Stimulated activated CD8-positive, alpha-beta memory T cell treated with anti-CD3 and anti-CD28 coated beads, Interleukin-7, amount 100 ng/mL, for 1 hour (primary cell): ENCODE measurements at places on chromosomes 11 and 22.

DNA sequence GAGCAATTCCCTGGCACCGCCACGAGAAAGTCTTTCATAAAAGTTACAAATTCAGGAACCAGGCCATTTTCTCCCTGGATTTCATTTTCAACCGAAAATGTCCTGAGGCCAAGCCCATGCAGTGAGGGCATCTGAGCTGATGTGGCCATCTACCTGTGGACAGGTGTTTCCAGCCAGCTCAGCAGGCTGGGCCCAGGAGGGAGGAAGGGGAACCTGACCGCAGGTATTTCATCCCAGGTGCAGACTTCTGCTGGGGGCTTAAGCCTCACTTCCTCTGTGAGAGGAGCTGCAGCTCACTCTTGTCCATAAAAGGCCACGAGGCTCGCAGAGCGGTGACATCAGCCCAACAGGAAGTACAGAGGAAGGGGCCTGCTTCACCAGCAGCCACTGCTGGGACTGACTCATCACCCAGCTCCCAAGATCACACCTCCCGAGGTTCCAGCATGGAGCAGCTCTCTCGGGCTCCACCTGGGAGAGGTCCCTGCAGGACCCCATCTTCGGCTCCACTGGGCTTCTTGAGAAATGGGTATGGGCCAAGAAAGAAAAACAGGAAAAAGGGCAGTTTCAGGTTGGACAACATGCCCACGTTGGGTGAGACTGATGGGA, 56.4 kb downstream of the MYH9 start:
- no peak for DNase-seq

DNA sequence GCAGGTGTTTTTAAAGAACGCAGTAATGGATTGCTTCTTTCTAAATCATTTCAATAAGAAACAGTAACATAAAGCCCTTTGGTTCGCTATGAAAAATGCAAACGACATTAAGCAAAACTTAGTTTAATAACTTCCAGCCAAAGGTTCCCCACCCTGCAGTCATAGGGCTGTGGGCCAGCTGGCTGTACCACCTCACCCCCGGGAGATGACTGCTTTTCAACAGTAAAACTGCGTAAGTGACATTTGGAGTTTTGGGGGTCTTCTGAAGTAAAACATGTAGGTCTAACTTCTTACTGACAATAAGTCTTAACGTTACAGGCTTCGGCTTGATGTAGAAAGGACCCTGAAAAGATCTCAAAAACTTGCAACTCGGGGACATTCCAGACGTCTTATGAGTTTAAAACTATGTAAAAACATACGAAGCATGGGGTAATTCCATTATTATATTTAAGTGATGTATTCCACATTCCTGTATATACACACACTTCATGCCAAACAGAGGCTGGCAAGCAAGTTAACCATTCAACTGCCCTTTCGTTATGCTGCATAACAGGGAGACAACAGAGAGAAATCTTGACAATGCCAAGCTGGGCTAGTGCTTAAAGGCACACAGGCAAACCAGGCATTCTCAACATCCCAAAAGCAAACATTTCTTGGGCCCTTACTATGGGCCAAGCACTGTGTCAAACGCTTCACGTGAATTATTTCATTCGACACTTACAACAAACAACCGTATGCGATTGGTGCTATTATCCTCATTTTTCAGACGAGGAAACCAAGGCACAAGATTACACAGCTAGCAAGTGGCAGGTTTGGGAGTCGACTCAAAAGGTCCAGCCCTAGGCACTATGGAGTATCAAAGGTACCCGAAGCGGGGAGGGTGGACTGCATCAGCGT, 1.2 kb downstream of the MRTFA start:
- DNase-seq: no peak

DNA sequence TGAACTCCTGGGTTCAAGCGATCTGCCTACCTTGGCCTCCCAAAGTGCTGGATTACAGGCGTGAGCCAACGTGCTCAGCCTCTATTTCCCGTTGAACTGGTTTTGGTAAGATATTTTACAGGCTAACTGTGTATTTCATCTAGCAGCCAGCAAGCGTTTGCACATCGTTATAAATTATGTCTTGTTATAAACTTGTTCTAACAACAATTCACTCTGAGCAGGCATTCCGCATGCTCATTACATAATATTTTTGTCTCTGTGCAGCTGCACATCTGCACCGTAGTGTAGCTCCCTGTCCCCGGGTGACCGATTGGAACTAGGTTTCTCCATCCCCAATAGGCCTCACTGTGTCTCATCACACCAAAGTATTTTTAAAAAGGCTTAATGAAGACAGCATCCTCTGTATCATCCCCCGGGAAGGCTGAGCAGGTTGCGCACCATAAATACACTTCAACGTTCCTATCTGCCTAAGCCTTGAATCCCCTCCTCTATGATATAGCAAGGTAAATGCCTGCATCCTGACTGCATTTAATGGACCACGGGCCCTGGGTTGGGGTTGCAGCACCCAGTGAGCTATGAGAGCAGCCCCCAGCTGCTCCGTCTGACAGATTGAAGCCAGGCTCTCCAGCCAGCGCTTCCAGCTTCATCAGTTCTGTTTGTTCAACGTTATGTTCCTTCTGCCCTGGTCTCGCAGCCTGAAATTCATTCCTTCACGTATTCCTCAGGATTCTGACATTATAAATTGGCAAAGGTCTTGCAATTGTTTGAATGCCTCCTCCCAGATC, 47.7 kb downstream of the TST start:
- no peak for DNase-seq

DNA sequence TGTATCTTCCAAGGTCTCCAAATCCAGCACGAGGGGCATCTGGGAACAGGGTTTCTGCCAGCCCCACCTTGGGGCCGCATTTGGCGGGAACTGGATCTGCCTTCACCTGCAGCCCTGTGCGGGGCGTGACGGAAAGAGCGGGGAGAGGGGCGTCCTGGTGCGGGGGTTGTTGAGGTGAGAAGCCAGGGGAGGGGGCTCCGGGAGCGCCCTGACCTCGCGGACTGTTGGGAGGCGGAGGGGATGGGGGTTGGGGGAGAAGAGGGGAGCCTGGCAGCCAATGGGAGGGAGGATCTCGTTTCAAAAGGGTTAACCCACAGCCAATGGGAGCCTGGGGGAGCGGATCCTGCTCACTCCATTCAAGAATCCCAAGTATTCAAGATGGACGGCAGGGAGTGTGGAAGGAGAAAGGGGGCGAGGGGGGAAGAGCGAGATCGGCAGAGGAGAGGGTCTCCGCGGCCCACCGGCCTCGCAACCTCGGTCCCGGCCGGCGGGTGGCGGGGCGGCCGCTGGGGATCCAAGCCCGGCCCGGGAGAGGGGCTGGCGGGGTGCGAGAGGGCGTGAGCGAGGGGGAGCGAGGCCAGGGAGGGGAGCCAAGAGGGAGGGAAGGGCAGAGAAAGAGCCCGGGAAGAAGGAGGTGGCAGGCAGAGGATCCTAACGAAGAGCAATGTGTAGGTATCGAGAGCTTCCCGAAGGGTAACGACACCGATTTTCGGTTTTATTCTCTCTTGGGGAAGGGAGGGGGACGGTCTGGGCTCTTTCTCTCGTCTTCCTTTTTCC, 11.5 kb downstream of the YPEL4 start:
- DNase-seq: no peak

DNA sequence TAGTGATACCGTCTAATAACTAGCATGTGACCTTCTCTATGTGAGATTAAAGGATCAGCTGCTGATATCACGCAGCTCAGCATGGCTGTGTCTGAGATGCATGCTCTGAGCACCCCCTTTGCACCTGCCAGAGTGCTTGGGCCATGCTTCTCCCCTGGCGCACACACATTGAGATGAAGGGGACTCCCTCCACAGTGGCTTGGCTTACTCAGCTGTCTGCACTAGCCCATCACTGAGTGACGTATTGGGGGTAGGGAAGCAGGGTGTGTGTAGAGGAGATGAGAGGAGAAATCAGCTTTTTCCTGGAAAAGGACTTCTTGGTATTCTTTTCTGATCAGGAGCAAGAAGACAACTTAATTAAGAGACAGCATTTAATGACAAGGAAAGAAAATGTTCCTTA, 216.5 kb downstream of the BLID start:
- no peak for DNase-seq

- no peak for DNase-seq
Observed at GRCh38 chr11:86575208-86575855, 97.1 kb downstream of the ME3 start.

- no peak for DNase-seq
Observed at GRCh38 chr22:35622191-35622913, 5.2 kb upstream of the MB start.

DNA sequence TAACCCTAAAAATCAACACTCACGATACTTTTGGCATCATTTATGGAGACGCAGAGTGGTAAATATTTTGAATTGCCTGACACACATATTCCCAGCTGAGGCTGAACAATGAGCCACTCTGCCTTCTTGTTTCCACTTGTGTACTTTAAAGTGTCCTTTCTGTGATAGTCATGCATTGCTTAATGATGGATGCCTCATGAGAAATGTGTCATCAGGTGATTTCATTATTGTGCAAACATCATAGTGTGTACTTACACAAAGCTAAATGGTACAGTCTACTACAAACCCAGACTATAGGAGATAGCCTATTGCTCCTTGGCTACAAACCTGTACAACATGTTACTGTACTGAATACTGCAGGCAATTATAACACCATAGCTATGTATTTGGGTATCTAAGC, 44.2 kb downstream of the MRE11 start:
- no peak for DNase-seq

DNA sequence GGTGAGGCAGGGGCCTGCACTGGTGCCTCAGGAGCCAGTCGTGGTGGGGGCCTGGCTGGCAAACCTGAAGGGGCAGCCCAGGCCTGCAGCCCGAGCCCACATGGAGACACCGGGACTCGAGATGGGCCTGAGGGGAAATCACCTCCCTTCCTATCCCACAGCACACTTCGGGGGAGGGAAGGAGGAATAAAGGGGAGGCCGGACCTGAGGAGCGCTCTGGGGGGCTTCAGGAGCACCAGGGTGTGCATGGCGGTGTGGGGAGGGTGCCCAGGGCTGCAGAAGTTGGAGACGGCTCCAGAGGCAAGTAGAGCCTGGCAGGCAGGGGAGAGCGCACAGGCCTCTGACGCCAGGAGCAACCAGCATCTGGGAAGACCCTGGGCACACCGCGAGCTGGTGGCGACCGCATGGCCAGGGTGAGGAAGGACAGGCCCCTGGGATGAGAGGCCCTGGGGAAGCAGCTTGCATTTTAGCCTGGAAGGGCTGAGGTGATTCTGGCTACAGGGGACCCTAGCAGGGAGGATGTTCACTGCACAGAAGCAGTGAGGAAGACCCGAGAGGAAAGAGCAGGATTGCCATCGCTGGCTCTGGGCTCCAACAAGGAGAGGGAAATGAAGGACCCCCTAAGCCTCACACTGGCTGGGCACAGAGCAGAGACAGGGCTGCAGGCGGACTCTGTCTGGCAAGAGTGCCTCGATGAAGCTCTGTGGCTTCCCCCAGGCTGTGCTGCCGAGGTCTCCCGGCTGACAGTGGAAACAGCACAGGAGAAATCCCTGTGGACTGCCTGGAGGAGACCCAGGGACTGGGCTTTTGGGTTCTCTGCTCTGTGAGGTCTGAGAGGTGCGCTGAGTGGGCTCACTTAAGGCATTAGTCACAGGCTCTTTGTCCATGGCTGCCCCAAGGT, 457.7 kb downstream of the BRD1 start:
- no peak for DNase-seq

DNA sequence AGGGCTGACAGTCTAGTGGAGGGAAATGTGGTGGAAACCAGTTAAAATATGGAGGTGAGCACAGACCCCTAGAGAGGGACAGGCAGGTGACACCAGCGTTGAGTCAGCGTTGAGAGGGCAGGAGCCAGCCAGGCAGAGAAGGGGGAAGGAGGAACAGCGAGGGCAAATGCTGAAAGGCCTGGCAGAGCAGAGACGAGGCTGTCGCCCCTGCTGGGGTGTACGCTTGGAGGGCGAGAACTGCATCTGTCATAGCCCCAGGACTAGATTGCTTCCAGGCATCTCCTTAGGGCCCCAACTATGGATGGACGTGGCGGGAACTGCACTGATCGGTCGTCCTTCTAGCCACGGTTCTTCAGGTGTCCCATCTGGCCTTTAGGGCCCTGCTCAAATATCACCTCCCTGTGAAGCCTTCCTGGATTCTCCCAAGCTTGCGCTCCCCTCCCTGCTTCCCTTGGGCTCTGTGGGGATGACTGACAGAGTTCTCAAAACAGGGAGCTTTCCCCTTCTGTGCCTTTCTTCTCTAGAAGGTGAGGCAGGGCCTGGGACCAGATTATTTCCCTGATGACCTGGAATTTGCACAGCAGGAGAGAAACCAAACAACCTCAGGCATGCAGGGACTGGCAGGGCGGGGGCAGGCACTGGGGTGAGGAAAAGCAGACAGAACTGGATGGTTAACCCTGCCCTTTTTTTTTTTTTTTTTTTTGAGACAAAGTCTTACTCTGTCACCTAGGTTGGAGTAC, 11.1 kb downstream of the SYNGR1 start:
- no peak for DNase-seq

- DNase-seq: no peak
Observed at GRCh38 chr22:38318792-38319773, 1.9 kb upstream of the CSNK1E start.

- no peak for DNase-seq
Observed at GRCh38 chr11:87429996-87430395, 392.3 kb downstream of the TMEM135 start.

GRCh38 chr11:68997995-68998348, 15.1 kb downstream of the MRGPRF start:
- DNase-seq: no peak

DNA sequence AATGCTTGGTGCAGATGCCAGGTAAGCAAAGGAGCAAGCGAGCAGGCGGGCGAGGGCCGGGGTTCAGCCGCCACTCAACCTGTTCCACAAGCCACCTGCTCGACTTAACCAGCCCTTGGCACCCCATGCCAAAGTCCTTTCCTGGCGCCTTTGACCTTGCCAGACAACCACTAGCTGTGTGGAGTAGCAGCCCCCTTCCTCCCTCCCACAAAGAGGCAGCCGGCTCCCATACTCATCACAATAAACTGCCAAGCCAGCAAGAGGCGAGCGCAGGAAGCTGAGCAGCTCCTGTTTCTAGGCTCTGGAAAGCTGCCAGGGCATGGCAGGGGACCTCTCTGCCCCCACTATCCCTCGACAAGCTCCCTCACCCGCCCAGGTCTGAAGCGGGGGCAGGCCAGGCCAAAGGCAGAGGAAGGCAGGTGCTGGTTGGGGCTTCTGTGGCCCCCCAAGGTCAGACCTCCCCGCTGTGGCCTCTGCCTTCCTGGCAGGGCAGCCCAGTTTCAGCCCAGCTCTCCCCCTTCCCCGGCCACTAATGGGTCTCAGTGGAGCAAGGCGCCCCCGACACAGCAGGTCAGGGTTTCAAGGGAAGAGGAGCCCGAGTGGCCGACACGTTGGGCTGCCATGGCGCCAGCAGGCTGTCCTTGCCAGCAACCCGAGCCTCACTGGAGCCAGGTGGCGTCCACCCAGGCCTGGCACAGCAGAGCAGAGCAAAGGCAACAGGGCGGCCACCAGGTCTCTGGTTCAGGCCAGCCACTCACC, 15.3 kb downstream of the MACROD1 start:
- DNase-seq: no peak

DNA sequence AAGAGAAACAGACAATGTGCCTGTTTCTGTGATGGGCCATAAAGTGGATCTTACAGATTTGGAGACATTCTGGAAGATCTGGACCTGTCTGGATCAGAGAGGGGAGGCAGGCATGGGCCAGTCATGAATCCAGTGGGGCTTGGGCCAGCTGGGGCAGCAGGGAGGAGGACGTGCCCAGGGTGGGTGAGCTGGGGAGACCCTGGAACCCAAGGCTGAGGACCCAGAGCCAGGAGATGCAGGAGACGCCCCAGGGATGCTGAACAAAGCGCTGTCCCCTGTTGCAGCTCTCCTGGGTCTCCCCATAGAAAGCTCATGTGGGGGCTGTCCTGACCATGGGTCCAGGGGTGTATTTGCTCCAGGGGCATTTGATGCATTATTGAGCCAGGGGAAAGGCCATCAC, 1.5 kb upstream of the APOBEC3A start:
- no peak for DNase-seq

- DNase-seq: no peak
Observed at GRCh38 chr11:2198621-2199365, 27.2 kb upstream of the TH start.
